T1000 (cell line): ENCODE measurements at places on chromosomes 7 and 10.

- DNase-seq: no peak
Measured at GRCh38 chr7:21941611-21942141, 4.0 kb downstream of the CDCA7L start.

DNA sequence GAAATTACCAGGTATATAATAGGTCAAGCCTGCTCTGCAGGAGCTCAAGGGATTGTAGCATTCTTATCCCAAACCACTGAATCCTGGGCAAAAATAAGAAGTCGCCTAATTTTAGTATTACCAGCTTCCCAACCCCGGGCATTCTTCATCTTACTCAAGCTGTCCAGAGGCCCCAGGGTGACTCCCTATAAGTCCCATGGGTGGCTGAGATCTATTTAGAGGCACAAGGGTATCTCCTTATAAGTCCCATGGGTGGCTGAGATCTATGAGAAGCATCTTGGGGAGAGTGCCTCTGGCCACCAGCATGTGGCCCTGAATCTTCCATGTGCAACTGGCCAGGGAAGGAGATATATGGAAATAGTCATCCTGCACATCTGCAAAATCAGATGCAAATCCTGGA is 38.9 kb downstream of the PRSS2 start:
- DNase-seq: no peak

GRCh38 chr10:88271761-88272543 is 311.2 kb downstream of the RNLS start:
- DNase-seq: no peak

- DNase-seq: peak; percentile 60
Measured at GRCh38 chr7:157271991-157272324, 64.8 kb upstream of the DNAJB6 start.

- no peak for DNase-seq
Measured at GRCh38 chr10:15300697-15301096, 70.4 kb downstream of the FAM171A1 start.

GRCh38 chr7:15430191-15430590 is 131.6 kb downstream of the AGMO start:
- DNase-seq: no peak

DNA sequence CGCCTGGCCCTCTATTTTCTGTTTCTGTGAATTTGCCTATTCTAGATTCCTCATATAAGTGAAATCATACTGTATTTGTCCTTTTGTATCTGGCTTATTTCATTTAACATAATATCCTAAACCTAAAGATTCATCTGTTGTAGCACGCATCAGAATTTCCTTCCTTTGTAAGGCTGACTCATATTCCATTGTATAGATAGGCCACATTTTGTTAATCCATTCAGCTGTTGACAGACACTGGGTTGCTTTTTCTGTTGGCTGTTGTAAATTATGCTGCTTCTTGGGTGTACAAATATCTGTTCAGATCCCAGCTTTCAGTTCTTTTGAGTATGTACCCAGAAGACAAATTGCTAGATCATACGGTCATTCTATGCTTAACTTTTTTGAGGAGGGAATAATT is 28.8 kb upstream of the CUL1 start:
- DNase-seq: no peak

DNA sequence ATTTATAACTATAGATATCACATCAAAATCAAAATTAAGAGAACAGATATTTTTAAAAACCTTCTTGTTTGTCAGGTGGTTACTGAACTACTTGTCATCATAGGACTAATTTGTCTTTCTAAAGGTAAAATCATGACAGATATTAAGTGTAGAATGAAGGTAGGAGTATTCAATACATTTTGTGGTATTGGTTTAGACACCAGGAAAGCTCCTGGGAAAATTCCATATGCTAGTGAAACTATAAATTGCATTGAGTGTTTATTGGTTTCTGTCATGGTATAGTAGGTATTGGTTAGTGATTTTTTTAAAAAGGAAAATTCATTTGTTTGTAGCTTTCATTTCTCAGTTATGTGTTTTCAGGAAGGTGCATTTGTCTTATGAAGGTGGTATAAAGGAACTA is 132.7 kb downstream of the KCND2 start:
- DNase-seq: no peak

DNA sequence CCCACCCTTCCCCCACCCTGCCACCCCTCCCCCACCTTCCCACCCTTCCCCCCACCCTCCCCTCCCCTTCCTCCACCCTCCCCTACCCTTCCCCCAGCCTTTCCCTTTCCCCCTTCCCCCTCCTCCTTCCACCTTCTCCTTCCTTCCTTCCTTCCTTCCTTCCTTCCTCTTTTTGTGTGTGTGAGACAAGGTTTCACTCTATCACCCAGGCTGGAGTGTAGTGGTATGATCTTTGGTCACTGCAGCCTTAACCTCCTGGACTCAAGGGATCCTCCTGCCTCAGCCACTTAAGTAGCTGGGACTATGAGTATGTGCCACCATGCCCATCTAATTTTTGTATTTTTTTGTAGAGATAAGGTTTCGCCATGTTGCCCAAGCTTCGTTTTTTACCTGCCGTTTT is 35.2 kb downstream of the CYP17A1 start:
- DNase-seq: no peak

DNA sequence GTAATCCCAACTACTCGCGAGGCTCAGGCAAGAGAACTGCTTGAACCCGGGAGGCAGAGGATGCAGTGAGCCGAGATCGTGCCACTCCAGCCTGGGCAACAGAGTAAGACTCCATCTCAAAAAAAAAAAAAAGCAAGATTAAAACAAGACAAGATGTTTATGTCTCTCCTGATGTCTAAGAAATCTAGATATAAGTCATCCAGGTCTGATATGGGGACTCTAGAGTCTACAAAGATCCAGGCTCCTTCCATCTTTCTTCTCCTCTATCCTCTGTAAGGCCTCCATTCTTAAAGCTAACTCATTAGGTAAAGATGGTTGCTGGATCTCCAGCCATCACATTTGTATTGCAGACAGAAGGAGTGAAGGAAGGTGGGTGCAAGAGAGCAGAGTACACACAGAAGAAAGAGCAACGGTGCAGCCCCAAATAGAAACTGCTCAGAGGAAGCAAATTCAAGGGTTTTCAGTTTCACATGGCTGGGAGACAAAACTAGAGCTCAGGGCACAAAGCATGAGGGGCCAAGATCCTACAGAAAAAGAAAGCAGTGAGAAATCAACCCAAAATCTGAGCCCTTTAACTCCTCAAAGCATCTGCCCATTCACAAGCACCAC is 57.6 kb downstream of the USP6NL start:
- no peak for DNase-seq

DNA sequence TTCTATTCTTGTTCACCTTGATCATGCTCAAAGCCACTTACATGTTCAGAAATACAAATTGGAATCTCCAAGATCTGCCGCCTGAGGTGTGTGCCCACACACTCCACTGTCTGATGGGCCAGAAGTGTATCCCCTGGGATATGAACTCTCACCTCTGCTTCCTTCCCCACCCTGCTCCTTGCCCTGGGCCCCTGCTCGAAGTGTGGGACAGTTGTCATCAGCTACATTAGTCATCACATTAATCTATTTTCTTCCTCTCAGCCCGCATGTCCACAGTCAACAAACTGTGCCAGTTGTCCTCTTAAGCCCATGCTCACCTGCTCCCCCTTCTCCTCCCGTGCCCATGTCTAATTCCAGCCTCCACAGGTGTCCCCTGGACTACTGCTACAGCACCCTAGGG is 154.7 kb downstream of the PTPN20 start:
- no peak for DNase-seq

GRCh38 chr7:81161451-81162075 is 242.7 kb upstream of the SEMA3C start:
- peak; percentile 39 for DNase-seq

- no peak for DNase-seq
Measured at GRCh38 chr7:10910447-10910846, 63.2 kb upstream of the PHF14 start.

- peak; percentile 71 for DNase-seq
Measured at GRCh38 chr7:55018361-55019190, at the start of gene EGFR. TSS of gene EGFR (plus strand) at chr7:55019017. CDS start at chr7:55019278, 261 bp downstream.

DNA sequence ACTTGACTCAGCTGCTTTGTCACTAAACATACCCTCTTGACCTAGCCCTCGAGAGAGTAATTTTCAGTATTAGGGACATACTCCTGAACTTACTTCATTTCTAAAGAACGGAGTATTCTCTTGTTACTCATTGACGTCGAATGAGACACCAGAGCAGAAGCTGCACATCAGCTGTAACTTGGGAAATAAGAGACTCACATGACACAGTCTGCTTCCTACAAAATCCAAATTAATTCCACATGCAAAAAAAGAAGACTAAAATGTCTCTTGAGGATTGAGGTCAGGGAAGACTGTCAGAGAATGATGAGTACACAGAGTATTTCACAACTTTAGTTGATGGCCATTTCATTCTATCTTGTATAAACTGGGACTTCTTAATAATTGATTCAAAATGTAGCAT is 114.7 kb upstream of the EGFR start:
- peak; percentile 24 for DNase-seq

DNA sequence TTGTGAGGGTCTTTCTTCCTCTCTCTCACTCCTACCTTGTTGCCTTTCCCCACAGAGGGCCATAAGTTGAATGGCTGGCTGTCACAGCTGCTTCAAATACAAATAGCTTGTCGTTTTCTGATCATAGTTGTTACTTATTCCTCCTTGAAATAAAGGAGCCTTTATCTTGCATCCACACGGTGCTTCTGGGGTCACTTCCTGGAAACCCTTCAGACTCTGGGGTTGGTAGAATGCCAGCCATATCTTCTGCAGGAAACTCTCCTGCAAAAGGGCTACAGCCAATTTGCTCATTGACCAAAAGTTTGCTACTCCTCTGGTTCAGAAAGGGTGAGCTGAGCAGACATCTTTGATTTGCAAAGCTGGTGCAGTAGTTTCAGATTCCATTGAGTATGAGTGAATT is 70.4 kb downstream of the FAM185A start:
- no peak for DNase-seq

DNA sequence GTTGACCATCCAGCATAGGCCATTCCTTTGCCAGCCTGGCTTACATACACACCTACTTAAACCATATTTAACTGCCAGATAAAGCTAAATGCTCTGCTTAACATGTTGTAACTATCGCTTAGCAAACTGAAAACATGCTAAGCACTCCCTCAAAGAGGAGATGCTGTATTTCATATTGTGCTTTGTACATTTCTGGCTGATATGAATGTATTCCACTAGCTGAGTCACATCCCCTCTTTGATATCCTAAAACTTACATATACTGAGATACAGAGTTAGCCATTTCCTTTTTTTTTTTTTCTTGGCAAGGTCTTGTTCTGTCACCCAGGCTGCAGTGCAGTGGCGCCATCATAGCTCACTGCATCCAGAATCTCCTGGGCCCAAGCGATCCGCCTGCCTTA is 99.4 kb downstream of the TPST1 start:
- no peak for DNase-seq

- DNase-seq: no peak
Measured at GRCh38 chr7:80139236-80139635, 4.6 kb downstream of the GNAI1 start.

- no peak for DNase-seq
Measured at GRCh38 chr10:33150889-33151288, 183.6 kb downstream of the NRP1 start.
